T47D (cell line): ENCODE measurements at places on chromosomes 3 and 15.
A peak's percentile ranks its signal among the peaks of the same experiment; 100 is the strongest.

DNA sequence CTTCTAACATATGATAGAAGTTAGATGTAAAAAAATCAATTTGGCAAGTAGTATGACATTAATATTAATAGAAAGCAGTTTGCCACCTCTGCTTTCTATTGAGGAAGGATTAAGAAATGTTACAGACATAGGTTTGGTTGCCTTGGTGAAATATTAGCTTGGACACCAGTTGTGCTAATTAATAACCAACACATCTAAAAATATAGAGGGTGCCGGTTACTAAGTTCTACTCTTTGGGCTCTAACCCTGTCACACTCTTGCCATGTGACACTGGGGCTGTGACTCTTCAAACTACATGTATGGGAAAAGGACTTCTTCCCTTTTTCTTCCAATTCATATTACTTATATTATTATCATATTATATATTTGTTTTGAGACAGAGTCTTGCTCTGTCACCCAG lies 64.4 kb downstream of the TRIM71 start:
- DNase-seq: no peak

DNA sequence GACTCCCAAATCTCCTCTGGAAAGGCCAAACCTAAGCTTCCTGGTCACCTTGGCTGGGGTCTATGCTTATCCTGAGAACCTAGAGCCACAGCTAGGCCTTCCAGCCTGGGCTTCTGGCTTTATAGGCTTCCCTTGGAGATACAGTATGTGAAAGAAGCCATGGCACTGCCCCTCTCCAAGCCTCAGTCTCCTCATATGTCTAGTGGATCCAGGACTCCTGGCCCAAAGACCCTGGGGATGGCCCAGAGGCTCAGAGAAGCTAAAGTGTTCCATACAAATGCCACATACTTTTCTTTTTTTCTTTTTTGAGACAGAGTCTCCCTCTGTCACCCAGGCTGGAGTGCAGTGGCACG lies 8.6 kb downstream of the ACAA1 start:
- no peak for DNase-seq

DNA sequence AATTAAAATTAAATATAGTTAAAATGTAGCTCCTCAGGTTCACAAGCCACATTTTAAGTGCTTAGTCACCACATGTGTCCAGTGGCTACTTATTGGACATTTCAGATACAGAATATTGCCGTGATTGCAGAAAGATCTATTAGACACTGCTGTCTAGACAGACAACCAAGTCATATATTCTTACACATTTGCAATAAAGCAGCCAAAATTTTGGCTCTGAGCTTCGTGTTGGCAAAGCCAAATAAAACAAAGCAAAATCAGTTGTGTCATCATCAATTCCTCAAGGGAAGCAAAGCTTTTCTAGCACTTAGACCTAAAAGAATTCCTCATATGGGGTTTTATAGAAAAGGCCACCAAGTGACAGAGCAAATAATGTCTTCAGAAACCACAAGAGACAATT lies 193.1 kb upstream of the LPP start:
- no peak for DNase-seq

DNA sequence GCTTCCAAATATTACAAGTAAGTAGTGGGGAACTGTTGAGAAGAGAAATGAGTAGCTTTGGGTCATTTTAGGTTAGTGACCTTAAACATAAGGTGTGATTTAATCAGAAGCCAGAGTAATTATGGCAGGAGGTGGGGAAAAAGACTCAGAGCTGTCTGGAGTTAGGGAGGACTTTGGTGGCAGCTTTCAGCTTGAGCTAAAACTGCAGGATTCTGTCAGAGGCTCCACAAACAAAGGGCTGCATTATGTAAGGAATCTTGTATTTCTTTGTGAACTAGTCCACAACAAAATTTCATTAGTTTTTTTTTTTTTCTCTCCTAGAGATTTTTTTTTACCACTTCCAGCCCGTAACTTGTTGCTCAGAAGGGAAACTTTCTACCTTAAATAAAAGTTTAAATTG lies 345.3 kb downstream of the TIGIT start:
- DNase-seq: no peak

GRCh38 chr15:56249092-56249491 lies 5.4 kb upstream of the RFX7 start:
- DNase-seq: peak; percentile 83

DNA sequence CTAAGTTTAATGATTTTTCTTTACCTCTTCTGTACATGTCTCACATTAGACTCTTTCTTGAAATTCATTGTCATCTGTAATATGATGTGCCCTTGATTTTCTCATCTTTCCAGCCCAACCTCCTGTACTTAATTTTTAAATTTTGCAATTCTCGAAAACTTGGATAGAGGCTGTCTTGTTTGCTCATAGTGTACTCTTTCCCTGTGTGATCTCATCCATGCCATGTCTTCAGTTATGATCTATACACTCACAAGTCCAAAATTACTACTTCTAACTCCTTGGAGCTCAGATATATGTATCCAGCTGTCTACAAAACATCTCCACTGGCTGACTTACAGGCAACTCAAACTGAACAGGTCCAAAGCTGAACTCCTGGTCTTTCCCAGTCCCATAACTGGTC lies 42.2 kb downstream of the CD200 start:
- no peak for DNase-seq

DNA sequence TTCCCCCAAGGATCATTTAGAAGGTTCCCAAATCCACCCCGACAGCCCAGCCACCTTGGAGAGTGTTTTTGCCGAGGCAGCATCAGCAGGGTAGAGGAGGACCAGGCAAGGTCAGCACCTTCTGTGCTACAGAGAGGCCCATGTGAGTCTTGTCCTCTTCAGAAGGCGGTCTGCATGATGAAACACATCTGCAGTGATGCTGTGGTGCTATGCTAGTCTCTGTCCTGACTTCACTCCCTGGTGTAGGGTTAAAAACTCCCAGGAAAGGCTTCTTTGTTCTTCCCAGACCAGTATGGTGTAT lies 87.9 kb downstream of the ITPR1 start:
- DNase-seq: no peak

- DNase-seq: no peak
These were observed 32.1 kb upstream of the TNFAIP8L3 start for GRCh38 chr15:51126842-51127241.

GRCh38 chr3:78507196-78507984 lies 1260.4 kb downstream of the ROBO1 start:
- DNase-seq: peak; percentile 47

DNA sequence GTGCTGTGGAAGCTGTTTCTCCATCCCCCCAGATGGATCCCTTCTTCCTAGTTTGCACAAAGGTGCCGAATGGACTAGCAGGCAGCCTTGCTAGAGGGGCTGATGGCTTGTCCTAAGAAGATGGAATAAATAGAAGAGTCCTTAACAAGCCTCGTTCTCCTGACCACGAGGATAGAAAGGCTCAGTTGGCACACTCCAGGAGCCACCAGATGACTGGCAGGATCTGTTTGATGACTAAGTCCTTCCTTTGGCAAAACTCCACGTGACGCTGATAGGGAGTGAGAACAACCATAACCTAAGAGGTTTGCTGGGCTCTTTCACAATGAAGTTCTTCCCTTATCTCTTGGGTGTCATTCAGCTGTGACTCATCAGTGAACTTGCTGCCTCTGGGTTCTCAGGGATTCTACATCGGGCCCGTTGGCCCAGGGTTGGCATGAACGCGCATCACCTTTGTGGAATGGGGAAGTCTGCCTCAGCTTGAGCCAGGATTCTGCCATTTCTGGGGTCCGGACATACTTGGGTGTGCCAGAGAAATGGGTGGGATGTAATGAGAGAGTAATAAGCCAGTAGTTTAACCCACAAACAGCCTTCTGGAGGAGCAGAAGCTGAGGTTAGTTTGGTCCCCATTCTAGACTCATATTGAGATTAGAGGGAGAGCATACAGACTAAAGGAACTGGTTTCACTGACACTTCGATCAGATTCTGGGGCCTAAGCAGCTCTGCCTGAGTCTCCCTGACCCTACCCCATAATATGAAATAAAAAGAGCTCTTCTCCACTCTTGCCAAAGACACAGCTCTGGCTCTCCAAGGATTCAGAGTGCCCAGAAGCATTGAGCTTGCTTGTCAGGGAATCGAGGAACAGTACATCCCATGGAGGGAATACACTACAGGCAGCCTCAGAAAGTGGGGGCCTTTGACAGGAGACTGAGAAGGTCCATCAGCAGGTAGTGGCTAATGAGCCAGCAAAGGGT lies 2.0 kb upstream of the MELTF start:
- DNase-seq: no peak

DNA sequence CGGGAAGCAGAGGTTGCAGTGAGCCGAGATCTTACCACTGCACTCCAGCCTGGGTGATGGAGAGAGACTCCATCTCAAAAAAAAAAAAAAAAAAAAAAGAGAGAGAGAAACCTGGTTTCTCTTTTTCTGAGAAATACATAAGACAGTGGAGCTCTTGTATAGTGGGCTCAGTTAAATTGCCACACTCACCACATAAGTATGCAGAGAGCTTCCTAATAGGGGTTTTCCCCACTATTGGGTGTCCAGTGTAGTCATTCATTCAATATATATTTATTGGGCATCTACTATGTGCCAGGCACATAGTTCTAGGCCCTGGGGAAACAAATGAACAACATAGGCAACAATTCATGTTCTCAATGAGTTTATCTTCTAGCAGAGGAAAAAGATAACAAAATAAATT lies 48.9 kb upstream of the FMN1 start:
- DNase-seq: no peak

DNA sequence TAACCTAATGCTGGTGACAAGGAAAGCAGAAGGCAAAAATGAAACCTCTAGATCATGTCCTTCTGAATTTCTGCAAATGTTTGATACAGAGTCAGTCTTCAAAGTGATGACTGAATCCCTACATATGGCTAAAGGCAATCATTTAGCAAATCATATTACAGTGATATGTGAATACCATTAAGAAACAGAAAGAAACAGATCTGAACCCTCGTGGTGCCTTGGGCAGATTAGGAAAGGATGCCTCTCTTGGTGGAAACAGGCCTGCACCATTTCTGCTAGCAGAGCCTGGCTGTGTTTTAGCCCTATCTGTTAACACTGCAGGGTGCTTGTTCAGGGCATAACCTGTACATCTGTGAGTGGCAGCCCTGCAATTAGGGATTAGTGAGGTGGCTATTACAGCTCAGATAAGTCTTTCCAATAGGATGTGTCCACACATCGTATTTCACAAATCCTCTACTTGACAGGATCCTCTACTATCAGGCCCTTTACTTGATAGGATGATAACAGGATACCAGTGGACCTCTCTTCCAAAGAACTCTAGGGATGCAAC lies 12.1 kb downstream of the SEC22C start:
- DNase-seq: no peak
